ENCODE measurements at places on chromosomes 16 and 17.

DNA sequence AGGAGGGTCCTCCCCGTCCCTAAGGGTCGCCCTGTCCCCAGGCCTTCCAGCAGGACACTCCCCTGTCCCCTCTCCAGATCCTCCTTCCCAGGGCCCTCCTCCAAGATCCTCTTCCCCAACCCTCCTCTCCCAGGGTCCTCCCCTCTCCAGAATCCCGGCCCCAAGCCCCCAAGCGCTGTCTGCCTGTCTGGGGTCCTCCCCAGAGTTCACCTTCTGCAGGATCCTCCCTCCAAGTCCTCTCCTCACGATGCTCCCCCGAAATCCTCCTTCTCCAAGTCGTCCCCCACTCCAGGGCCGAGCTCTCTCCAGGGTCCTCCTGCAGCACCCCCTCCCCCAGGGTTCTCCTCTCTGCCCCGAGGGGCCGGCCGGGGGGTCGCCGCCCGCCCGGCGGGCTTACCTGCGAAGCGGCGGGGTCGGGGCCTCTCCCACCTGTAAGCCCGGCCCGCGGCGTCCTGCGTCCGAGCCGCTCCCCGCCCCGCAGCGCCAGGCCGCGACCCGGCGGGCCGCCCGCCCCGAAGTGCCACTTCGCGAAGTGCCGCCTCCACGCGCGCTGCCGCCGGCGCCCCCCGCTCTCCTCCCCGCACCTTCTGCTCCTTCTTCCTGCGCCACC, 678 bp upstream of the BAIAP2 start:
- no peak for DNase-seq

DNA sequence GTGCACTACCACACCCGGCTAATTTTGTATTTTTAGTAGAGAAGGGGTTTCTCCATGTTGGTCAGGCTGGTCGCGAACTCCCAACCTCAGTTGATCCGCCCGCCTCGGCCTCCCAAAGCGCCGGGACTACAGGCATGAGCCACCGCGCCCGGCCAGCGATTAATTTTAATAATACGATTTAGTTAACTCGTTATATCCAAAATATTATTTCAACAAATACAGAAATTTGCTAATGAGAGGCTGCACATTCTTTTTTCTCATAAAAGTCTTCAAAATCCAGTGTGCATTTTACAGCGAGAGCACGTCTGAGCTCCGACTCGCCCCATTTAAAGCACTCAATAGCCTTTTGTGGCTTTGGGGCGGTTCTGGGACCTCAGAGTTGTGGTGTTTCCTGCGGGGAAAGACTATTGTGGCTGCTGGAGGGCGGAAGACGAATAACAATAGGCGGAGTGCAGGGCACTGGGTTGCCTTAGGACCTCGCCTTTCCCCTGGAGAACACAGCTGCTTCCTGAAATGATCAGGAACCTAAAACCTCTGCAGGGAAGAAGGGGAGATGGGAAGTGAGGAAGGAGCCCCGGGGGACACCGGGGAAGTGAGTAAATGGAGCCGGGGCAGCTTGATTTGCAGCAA, 2.9 kb upstream of the ZSCAN10 start:
- no peak for DNase-seq

- DNase-seq: no peak
Measured at GRCh38 chr17:76830987-76831715, 37.1 kb upstream of the MGAT5B start.

DNA sequence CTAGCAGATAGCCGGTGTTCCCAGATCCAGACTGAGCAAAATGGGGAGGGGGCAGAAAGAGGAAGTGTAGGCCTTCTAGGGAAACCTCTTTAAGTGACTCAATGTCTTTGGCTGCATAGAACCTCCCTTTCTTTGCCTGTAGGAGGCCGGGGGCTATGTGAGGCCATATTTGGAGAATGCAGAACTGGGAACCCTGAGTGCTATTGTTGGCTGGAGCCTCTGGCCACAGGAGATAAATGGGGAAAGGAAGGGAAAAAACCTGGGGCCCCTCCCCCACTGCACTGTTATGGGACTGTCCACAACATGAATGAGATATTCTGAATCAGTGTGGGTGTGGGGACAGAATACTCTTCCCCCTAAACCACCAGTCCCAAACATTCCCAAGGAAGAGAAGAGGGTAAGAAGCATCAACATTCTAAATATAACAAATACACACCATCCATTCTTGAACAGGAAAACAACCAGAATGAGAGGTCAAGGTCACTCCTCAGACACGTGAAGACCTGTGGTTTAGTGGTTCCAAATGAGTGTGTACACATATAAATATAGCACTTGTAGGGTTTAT, 2.4 kb downstream of the VPS25 start:
- DNase-seq: no peak

GRCh38 chr16:68991075-68991474, 114.4 kb upstream of the HAS3 start:
- DNase-seq: no peak

GRCh38 chr17:9002606-9003354, 18.5 kb upstream of the NTN1 start:
- no peak for DNase-seq

- no peak for DNase-seq
Measured at GRCh38 chr17:67392111-67392510, 15.0 kb downstream of the PITPNC1 start.

DNA sequence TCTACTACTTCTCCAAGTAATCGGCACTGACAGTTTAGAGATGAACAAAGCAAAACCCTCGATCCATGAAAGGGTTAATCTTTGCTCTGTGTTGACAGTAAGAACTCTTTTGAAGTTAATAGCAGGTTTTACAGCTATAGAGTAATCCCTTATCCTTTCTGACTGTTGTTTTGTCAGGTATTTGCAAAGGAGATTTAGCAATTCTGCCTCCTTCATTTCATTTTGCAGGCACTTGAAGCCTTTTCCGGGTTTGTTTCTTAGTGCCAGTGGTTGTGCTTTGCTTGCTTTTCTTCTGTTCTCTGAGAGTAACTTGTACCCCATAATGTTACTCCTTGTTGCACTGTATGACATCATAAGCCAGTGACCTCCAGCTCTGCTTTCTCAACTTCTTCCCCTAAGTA, 64.5 kb downstream of the TANGO6 start:
- no peak for DNase-seq

DNA sequence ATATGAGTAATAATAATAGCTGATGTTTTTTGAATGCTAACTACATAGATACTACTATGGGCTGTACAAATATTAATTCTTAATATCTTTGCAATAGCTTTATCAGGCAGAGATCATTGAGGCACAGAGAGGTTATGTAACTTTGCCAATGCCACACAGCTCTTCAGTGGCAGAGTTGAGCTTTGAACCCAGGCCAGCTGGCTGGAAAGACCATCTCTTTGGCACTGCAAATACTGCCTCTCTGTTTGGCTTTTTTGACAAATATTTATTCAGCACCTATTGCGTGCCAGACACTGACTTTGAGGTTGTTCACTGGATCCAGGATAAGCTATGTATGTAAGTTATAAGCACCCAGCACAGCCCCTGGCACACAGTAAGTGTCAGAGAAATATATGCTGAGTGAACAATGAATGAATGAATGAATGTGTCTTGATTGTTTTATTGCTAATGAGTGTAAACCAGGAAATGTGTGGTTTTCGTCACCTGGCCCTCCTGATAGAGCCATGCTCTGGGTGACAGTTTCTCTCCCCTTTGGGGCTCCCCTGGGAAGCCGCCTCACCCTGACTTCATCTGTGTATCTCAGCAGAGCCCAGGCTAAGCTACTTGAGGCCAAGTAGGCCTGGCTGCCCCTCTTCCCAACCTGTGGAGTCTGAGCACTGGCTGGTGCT, 2.5 kb downstream of the AQP8 start:
- DNase-seq: no peak

- no peak for DNase-seq
Measured at GRCh38 chr17:226108-227077, 44.9 kb upstream of the DOC2B start.

DNA sequence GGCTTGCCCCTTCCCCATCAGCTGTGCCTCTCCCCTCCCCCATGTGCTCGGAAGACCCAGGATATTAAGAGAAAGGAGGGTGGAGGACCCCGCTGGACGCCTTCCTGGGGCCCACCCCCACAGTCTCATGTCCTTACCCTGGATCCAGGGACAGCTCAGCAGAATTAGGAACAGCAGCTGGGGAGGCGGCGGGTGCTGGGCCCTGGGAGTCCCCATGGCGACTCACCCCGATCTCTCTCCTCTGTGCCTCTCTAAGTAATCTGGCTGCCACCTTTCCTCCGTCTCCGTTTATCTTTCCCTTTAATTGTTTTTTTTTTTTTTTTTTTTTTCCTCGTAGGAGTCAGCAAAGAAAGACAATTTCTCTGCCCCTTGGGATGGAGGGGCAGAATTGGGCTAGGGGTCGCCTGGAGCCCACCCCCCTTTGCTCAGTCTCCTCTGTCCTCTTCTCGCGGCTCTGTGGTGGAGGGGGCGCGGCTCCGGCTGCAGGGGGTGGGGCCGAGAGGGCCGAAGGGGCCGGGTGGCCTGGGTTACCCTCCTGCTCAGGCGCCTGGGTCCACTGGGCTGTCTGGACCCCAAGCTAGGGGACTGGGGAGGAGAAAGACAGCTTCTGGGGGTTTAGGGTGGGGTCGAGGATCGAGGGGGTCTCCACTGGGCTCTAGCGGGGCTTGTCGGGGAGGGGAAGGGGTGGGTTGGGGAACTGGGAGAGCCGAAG, 390 bp downstream of the SEZ6L2 start:
- no peak for DNase-seq

DNA sequence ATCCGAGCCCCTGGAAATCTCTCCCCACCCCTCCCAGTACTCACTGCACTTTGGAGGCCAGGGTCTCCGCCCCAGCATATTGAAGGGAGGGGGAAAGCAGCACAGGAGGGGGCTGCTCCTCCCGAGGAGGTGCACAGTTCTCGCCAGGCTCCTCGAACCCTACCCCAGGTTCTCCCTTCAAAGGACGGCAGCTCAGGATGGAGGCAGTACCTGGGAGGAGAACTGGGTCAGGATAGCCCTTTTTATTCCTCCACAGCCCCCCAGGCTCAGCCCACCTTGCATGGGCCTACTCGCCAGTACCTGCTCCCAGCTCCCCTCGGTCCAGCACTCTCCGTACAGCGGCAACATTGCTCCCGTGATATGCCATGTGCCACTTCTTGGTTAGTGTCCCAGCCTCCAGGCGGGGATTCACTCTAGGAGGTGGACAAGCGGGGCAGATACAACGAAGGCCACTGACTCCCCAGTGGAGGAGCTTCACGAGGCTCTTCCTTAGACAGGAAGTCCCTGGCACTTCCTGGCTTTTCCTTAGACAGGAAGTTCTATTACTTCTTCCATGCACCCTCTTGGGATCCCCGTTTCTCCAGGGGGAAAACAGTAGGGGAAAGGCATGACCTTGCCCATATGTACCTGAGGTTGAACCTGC, 2.1 kb upstream of the GPS2 start:
- no peak for DNase-seq

GRCh38 chr17:13078591-13079385, 61.0 kb upstream of the ELAC2 start:
- no peak for DNase-seq

DNA sequence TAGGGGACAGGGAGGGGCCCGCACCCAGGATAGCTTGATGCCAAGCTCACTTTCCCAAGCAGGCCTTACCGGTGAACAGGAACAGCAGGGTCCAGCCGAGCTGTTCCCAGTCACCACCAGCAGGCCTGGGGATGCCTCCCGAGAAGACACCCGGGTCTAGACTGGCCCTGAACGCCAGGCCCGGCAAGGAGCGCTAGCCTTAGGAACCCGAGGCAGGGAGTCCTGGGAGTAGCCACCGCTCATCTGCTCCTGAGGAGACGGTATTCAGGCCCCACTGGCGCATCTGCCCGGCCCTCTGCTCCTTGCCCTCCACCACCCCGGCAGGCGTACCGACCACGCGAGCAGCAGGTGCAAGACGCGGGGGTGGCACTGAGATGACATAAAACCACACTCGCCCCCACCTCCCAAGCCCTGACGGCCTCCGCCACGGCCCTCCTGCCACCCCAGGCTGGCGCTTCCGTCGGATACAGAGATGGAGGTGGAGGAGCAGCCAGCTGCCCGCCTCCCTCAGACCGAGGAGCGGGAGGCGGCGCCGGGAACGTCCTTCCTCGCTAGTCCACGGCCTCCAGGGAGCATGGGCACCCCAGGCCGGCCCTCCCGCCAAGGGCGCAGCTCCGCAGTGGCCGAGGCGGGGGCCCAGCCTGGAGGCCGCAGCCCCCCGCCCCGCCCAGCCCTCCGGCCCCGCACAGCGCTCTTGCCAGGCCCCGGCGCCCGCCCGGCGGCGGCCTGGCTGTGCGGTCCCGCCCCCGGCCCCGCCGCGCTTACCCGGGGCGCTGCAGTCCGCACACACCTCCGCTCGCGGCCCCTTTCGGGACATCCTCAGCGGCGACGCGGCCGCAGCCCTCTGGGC, 661 bp downstream of the GIT1 start:
- DNase-seq: peak; percentile 36

All from T-helper 9 cell (primary cell).